ENCODE measurements at places on chromosomes 1 and 21. TPM values are rescaled to one million over a fixed set of nuclear protein-coding genes. Genes with fewer than 3 reads are reported as not detected.

The SV2A gene
- 34.9 TPM for total RNA-seq

DNA sequence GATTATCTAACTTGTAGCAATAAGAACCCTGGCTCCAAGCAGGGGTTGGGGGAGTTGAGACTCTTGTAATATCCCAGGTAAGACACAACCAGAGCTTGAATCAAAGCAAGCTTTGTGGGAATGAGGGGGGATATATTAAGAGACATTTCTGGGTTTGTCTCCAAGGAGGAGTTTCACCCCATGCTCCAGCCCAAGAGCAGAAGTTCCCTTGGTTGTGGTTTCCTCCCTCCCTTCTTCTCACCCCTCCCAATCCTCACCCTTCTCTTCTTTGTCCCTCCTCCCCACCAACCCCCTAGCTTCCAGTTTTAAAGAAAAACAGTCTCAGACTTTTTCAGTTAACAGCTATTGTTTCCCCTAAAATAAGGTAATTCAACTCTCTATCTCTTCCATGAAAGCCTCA is 11.9 kb downstream of the TRAF3IP3 start:
- DNase-seq: no peak

DNA sequence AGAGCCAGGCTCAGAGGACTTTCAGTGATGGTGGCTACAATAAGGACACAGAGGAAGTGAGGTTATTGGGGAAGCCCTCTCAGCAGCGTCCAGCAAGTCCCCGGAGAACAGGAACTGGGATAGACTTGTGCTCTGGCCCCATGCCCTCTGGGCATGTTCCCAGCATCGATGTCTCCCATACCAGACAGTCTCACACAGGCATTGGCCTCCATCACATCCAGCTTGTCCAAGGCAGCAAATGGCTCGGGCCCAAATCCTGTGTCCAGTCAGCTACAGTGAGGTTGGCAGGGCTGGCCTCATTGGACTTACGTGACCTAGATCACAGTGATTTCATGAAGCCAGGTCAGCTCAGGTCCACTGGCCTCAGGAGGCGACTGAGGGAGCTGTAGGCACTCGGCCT is 19.6 kb upstream of the TMEM54 start:
- DNase-seq: no peak

GRCh38 chr1:183841550-183841949 is 36.6 kb downstream of the RGL1 start:
- DNase-seq: no peak

DNA sequence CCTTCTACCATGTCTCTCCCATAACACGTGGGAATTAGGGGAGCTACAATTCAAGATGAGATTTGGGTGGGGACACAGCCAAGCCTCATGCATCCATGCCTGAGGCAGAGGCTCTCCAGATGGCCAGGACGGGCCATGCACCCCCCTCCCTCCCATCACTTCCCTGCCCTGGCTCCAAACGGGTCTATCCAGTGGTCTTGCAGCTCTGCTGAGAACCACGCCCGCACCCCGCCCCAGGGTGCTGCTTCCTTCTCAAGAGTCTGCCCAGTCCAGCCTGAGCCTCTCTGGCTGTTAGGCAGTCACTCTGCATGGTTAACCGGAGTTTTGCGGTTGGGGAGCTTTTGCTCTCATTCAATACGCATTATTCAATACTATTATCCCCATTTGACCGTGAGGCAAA is 131.5 kb upstream of the TMEM51 start:
- DNase-seq: no peak

GRCh38 chr1:114558544-114558943 is 22.9 kb downstream of the BCAS2 start:
- DNase-seq: no peak

DNA sequence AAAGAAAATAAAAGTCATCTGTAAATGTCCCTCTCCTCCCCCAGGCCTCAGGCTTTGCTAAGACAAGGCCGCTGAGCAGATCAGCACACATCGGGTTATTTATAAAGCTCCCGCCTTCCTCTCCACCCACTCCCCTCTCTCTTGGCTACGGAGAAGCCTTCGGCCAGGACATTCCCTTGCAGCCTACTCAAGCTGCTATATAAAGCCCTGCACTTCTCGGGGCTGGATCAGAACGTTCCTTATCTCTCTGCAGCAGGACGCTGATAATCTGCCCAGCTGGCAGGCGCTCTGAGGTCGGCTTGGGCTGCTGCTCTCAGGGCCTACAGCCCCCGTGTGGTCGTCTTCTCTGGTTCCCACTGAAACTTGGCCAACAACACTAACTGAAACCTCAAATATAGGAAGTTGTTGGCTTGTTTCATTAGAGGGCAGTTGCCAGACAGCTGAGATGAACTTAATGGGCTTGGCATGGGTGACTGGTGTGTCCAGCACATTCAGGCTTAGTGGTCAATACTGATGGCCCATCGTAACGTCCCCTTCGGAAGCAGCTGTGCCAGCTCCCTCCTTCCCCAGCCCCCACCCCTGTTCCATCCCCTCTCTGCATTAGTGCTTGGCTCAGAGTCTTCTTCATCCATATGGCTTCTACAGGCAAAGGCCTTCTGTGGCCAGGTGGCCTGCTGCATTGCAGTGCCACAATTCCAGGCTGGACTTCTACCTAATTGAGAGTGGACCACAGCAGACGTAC is 64.6 kb downstream of the IER5 start:
- no peak for DNase-seq

GRCh38 chr21:23921670-23922418 is 1685.4 kb downstream of the MRPL39 start:
- DNase-seq: no peak

GRCh38 chr1:67690411-67690810 is 5.4 kb downstream of the GADD45A start:
- no peak for DNase-seq

- DNase-seq: no peak
Measured at GRCh38 chr1:168736520-168736919, 7.5 kb upstream of the DPT start.

DNA sequence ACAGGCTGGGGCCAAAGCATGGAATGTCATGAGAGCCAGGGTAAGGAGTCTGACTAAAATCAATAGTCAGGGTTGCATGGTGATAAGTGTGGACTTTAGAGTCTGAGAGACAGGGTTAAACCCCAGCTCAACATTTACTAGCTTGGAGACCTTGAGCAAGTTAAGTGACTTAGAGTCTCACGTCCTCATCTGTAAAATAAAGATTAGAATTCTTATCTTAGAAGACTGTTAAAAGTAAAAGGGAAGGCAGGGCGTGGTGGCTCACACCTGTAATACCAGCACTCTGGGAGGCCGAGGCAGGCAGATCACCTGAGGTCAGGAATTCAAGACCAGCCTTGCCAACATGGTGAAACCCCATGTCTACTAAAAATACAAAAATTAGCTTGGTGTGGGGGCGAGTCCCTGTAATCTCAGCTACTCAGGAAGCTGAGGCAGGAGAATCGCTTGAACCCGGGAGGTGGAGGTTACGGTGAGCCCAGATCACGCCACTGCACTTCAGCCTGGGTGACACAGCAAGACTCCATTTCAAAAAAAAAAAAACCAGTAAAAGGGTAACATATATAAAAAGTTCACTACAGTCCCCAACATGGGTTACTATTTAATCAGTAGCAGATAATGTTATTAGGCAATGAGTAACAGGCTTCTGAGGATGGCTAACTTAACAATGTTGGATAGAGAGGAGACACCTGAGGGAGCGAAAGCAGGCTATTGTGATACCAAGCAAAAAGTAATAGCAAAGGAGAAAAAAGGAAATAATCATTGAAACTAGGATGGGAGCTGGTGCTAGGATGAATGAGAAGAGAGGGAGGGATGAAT is 20.8 kb downstream of the TMCO1 start:
- no peak for DNase-seq

The DCST1 gene
- not detected for total RNA-seq

The TMPRSS15 gene
- total RNA-seq: not detected

The LRRC71 gene
- not detected for total RNA-seq

GRCh38 chr1:107430540-107431228 is 289.8 kb downstream of the NTNG1 start:
- peak; percentile 28 for DNase-seq

GRCh38 chr1:169690489-169690888 is 20.9 kb downstream of the SELL start:
- no peak for DNase-seq

DNA sequence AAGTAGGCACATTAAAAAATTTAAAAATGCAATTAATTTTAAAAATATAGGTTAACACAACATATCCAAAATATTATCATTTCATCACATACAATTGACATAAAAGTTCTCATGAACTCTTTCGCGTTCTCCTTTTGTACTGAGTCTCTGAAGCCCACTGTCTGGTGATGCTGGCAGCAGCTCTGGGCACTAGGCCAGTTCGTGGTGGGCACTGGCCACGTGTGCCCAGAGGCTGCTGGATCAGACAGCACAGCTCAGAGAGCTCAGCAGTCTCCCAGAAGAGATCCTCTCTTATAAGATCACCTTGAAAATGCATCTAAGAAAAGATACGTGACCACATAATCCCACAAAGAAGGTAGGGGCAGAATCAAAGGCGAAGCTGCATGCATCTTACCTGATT is 9.9 kb downstream of the CEP104 start:
- no peak for DNase-seq

GRCh38 chr1:163083690-163084089 is 14.5 kb downstream of the RGS4 start:
- DNase-seq: no peak

- DNase-seq: no peak
Measured at GRCh38 chr1:28056129-28056925, 32.1 kb downstream of the EYA3 start.

The ERRFI1 gene
- 11.8 TPM for total RNA-seq

GRCh38 chr21:36754241-36754898 is 55.5 kb downstream of the SIM2 start:
- DNase-seq: no peak

- DNase-seq: peak; percentile 65
Measured at GRCh38 chr1:213987927-213988506, at the start of gene PROX1. Gene PROX1 (plus strand): TSS chr1:213987973. CDS start chr1:213996536, 8,563 bp downstream.

The GBP6 gene
- total RNA-seq: not detected

The RRAGC gene
- total RNA-seq: 20.6 TPM
